NAMALWA (cell line): ENCODE measurements at places on chromosomes 2 and 18.

GRCh38 chr2:9473985-9474360, 378 bp upstream of the IAH1 start:
- peak; percentile 23 for DNase-seq

DNA sequence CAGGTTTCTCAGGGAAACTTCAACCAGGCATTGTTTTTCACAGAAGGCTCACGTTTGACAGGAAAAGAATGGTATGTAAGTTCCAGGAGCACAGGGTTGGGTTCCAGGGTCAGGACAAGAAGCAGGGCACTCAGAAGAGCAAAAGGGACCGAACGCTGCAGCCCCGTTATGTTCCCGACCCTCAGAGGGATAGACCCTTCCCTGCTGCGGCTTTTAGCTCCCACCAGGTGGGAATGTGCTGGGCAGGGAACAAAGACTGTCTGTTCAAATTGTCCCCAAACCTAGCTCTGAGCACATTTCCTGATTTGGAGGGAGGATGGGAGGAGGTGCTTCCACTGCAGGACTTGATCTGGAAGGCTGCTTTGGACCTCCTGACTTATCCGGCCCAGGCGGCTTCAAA, 130.1 kb downstream of the RAB3GAP1 start:
- DNase-seq: no peak

DNA sequence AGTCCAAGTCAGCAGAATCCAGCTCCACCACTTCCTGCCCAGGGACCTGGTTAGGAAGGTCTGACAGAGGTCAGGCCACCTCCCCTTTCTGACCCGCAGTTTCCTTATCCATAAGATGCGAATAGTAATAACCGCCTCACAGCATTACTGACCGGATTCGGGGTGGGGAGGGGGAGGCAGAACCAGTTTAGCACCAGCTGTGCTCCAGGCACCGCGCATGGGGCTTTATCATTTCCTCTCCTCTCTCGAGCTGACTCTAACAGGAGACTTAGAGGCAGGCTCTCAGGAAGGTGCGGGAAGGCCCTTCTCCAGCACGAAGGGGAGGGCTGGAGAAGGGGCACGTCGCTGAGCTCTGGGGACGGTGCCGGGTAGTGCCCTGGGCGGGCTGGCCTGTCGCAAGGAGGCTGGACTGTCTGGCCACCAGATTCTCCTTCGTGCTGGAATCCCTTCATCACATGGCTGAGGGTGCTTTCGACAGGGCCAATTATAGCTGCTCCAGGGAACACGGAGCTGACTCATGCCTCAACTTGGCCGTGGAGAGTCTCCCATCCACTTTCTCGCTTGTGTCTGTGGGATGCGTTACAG, 5.7 kb downstream of the EHD3 start:
- DNase-seq: no peak

DNA sequence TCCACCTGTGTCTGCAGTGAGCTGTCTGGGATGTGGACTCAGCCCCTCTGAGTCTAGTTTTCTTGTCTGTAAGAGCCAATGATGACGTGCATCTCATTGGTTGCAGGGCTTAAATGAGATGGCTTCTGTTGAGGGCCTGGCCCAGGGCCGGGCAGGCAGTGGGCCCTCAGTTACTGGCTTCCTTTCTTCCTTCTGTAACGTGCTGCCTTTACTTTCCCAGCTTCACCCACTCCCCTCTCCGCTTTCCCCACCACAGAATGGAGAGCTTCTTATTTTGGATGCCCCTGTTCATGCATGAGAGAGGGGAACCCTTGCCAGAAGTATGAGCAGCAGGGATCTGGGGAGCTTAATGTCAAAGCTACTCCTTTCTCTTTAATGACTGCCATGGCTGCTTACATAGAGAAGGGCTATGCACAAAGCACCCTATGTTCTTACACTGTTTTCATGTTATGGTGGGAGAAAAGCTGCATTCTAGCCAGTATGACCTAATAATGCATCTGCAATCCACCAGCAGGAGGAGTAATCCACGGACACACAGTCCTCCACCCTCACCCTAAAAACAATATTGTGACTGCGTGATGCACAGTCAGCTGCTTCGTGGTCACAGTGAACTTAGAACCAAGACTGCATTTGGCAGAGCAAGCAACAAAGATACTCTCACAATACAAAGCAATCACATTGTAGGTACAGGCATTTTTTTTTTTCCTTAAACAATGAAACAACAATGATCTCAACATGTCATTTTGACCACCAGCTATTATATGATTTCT, 37.2 kb downstream of the CREG2 start:
- peak; percentile 13 for DNase-seq

GRCh38 chr18:59029663-59030429, 109.8 kb upstream of the SEC11C start:
- no peak for DNase-seq

DNA sequence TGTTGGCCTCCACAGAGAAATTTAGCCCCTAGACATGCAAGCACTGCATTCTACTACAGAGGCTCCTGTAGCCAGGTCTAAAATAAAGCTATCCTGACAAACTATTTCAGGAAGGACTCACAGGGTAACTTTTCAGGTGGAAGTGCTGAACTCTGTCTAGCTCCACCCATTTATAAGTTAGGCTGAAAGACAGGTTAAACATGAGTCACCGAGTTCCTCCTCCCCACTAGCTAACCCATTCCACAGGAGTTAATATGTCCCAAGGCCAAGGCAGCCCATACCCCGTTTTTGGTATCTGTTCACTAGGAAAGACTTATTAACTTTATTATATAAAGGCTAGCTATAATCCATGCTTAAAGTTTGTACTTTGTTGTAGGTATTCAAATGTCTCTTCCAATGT, 3.5 kb downstream of the CWC22 start:
- DNase-seq: no peak

- no peak for DNase-seq
These were observed 141.7 kb downstream of the ZFP36L2 start for GRCh38 chr2:43084699-43085091.

- DNase-seq: no peak
These were observed 18.4 kb upstream of the NFATC1 start for GRCh38 chr18:79377187-79377891.

DNA sequence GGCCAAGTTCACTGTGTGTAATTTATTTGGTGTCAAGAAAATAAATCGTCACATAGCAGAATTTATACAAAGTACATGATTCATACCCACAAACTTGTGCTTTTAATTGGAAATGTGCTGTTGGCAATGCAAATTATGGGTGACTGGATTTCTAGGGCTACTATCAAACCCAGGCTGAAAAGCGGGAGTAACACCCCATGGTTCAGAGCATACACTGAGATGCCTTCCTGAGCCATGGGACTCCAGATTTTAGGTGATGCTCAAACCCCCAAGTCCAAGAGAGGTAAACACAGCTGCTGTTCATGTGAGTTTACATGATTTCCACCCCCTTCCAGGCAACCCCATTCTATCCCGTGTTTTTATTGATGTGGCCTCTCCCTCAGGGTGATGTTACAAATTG, 565.9 kb upstream of the ID2 start:
- DNase-seq: no peak

- DNase-seq: no peak
These were observed 13.3 kb downstream of the PROC start for GRCh38 chr2:127431408-127432023.

- DNase-seq: no peak
These were observed 527.1 kb upstream of the NRXN1 start for GRCh38 chr2:51559026-51559425.

DNA sequence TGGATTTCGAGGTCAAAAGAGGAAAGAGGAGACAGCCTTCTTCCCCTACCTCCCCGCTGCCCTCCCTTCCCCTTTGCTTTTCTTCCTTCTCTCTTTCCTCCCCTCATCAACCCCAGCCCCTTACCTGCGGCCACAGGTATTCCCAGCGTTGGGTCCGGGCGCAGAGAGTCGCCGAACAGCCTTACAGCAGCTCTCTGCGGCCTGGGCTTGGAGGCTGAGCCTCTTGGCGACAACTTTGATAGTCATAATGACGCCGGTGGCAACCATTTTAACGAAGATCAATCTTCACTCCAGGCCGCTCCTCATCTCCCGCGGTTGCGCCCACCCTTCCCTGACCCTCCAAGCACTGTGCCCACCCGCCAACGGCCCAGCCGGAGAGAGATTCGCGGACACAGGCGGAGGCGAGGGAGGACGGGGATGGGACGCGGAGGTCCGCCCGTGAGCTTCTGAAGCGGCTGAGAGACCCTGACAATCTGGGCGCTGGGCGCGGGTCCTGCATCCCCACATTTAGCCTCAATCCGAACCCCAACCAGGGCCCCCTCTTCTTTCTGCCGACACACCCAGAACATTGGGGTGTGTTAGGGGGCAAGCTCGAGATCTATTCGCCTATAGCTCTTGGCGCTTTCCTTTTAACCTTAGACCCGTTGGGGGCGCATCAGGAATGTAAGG, 1.5 kb upstream of the EVX2 start:
- DNase-seq: no peak

DNA sequence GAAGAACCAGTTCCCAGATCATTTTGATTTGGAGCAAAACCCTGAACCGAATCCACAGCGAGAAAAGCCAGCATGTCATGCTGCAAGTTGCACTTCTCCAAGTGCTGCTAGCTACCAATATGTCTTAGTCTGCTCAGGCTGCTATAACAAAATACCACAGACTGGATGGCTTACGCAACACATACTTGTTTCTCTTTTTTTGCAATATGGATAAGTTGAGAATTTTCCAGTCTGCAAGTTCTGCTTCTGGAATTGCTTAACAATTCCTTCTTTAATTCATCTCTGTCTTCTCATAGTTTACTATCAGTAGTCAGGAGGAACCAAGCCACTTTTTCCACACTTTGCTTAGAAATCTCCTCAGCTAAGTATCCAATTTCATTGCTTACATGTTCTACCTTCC, 105.9 kb upstream of the RBBP8 start:
- DNase-seq: no peak

DNA sequence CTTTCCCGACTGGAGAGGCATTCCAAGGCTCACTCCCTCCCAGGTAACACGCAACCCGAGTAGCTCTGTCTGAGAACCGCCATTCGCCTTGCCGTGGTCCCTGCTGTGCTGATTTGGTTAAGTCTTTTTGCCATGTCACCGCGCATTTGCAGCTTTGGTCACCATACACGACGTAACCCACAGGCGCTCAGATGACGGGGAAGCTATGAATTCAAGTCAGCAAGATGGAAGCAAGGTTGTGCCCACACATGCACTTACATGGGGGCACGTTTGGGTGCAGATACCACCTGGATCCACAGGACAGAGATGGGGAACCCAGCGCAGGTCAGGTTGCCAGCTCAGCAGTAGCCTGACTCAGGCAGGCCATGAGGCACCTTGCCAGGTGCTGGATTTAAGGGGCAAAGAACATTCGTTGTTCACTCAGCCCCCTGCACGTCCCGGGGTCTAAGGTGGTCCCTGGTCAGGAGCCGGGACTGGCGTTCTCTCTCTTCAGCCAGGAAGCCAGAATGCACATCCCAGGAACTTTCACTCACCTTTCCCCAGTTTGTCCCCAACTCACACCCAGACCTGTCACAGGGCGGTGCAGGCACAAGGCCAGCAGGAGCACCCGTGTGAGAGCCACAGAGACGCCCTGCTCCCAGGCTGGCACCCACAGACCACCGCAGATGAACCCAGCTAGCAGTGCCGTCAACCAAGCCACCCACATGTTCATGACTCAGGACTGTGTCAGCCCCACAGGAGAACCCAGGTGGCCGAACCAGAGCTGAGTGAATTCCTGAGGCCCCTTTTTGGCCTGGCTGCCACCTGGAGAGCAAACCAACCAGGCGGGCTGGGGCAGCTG, 19.9 kb downstream of the SNED1 start:
- no peak for DNase-seq

DNA sequence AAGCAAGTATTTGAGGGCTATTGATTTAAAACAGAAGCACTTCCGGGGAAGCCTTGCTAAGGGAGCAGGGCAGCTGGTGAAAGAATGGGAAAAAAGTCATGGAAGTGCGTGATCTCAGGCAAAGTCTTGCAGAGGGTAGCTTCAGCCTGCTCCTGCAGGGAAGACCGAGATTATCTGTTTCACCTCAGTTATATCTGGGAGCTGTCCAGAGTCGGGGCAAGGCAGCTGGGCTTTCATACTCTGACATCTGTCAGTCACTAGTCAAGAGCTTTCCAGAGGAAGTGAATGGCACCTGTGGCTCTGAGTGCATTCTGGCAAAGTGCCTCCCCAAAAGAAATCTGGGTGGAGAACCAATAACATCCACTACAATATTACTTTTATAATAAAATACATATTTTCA, 8.7 kb downstream of the NXPH2 start:
- DNase-seq: no peak

- DNase-seq: no peak
These were observed 36.5 kb downstream of the ZNF385B start for GRCh38 chr2:179824961-179825360.
